HCT116 (cell line): ENCODE measurements at places on chromosomes 1 and 21.

DNA sequence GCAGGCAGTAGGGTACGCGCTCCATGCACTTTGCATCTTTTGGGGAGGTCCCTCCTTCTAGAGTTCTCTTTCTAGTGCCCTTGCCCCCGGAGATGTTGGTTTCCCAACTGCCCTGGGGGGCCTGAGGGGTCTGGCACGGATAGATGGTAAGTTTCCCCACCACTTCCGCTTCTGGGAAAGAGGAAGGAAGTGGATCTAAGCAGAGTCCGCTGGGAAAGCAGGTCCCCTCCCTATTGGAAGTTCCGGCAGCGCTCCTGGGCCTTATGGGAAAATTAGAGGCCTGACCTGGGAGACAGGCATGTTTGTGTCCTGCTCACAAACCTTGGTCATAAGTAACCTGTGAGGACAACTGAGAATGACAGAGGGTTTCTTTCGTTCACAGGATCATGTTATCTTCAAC lies 274.4 kb downstream of the RPS6KC1 start:
- DNase-seq, result no peak

DNA sequence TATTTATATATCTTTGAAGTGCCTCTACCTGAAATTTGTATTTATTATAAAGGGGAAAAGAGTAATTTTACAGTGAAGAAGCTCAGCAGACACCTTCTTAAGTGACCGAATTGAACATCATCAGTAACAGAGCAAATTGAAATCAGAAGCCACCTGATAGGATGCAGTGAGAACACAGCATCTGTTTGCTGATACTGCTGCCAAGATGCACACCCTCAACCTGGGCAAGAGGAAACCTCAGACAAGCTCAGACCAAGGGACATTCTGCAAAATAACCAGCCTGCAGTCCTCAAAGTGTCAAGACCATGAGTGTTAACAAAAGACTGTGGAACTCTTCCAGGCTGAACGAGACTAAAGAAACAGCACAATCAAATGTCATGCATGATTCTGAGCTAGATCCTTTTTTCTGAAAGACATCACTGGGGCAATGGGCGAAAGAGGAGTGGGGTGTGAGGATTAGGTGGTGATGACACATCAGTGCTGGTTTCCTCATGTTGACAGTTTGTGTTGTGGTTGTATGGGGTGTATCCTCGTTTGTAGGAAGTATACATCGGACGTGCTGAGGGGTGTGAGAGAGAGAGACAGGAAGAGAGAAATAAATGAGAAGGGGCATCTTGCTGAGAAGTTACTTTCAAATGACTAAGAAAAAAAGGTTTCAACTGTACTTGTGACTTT lies 103.7 kb downstream of the ABCA4 start:
- no peak for DNase-seq

- no peak for DNase-seq
These were observed 163.9 kb downstream of the LRRC40 start for GRCh38 chr1:70041317-70042045.

DNA sequence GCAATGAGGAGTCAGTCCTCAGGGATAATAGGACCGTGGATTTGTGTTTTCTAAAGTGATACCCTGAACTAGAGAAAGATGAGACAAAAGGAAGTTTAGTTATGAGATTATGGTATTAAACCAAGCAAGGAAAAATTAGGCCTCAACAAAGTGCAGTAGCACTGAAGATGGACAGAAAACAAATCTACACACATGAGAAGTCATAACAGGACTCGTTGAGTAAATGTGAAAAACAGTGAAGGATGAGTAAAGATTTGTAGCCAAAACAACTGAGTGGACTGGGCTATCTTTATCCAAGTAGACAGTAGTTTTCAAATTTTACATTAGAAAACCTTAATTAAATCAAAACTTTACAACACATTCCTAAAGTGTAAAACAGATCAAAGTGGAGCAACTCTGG lies 15.0 kb downstream of the EPRS1 start:
- no peak for DNase-seq
